ENCODE measurements at places on chromosomes 6 and 20.

DNA sequence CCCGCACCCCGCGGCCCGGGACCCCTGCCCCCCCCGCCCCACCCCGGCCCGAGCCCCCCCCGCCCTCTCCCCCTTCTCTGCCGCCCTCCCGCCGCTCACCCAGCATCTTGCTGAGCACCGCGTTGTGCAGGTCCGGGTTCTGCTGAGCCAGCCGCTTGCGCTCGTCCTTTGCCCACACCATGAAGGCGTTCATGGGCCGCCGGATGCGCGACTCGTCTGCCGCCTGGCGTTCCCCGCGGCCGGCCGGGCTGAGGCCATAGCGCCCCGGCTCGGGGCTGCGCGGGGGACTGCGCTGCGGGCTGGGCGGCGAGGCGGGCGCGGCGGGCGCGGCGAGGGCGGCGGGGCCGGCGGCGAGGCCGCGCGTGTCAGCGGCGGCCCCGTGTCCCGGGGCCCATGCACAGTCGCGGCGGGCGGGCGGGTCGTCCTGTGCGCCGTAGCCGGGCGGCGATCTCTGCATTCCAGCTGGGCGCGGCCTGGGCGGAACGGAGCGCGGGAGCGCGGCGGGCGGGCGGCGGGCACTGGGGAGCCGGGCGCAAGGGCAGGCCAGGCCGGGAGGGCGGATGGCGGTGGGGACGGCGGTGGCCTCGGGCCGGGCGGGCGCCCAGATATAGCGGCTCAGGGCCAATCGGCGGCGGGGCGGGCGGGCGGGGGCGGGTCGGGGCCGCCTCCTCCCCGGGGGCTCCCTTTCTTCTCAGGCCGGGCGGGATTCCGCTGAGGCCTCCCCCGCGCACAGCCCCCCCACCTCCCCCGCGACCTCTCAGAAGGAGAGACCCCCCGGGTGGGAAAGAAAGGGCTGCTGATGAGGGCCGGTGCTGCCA, at the start of gene SOX18:
SOX18 (minus strand) TSS at position 580 of the 818 bp plus-strand sequence; CDS start at position 457, 123 bp downstream.
- DNase-seq = no peak

GRCh38 chr6:83878902-83879644, 19.6 kb downstream of the CYB5R4 start:
- no peak for DNase-seq

DNA sequence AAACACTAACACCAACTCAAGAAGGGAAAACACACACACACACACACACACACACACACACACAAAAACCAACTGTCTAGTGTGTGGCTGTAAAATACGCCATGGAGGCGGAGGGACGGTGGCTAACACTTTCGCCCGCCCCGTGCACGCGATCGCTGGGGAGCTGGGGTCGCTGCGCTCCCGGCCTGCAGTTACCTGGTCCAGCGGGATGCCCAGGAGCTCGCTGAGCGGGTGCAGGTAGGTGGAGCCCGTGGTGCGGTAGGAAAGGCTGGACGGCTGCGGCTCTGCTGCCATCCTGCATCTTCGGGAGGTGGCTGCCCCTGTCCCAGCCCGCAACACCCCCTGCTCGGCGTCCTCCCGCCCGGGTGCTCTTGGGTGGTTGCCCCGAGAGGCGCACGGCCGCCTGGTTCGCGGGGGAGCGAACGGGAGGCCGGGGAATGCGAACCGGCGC, 303 bp downstream of the MBOAT1 start:
- DNase-seq = no peak

- peak; percentile 65 for DNase-seq
Measured at GRCh38 chr20:63552481-63553249, 1.3 kb upstream of the FNDC11 start.

DNA sequence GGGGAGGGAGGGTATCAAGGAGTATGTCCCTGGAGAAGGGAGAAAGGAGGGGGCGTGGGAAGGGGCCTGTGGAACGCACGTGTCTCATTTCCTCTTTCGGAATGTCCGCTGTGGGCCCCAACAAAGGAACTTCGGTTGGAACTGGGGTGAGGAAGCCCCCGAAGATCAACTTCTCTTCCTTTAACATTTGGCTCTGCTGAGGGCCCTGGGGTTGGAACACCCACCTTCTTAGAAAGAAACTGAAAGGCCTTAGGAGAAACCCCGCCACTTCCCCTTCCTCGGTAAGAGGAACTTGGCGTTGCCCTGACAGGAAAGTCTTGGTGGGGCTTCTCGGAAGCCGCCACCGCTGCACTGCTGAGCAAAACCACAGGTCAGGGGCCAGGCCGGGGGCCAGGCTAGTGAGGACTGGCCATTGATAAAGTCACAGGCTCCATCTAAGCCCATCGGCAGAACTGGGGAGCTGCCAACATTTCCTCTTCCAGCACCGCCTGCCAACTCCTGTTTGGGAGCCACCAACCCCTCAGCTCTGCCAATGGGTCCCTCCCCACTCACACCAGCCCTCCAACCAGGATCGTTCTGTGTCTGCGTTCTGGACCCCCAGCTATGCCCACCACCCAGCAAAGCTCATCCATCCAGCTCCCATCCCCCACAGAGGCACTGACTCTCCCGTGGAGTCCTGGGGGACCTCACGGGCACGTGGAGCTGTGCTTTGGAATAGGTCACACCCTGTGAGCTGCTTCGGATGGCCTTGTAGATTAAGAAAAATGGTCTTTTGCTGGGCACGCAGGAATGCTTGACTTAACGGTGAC, 44.8 kb downstream of the FGD2 start:
- DNase-seq = peak; percentile 68

GRCh38 chr6:54288474-54288873, 19.8 kb upstream of the TINAG start:
- DNase-seq = no peak

DNA sequence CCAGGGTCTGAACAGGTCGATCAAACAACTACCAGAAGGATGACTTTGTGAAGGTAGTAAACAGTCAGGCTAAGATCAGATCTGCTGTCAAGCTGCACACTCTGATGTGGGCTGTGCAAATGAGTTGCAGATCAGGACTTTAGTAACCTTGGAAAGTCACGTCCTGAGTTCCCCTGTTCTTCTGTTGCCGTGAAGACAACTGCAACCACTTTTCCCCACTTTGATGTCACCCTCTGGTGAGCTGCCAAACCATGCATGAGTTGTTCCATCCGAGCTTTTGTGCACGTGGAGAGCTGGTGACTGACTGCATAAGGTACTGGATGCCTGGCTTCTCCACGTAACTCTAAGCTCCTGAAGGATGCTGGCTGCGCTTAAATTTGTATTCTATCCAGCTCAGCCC, 111.0 kb downstream of the CD83 start:
- DNase-seq = no peak

DNA sequence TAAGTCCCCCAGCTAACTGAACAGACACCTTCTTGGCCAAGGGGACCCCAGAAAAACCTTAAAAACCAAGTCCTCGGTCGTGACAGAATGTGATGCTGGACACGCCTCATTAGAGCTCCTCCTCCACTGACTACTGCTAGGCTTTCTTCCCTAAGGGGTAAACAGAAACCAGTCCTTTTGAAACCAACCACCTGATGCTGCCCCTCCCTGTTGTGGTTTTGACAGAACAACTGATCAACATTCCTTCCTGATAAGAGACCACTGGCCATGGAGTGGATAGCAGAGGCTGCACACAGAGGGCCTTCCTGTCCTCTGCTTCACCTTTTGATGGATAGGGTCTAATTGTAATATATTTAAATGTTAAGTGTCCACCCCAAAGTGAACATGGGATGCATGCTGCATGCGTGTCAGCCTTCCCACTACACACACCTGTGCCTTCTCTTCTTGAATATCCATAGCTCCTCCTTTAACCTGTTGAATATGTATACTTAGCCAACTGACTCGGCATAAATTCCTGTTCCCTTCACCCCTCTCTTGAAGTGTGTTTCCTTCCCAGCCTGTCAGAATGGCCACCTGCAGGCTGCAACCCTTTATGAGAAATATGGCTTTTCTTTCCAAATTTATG, 27.9 kb upstream of the SLC2A12 start:
- DNase-seq = peak; percentile 8

- no peak for DNase-seq
Measured at GRCh38 chr6:9401960-9402359, 966.6 kb upstream of the SLC35B3 start.

DNA sequence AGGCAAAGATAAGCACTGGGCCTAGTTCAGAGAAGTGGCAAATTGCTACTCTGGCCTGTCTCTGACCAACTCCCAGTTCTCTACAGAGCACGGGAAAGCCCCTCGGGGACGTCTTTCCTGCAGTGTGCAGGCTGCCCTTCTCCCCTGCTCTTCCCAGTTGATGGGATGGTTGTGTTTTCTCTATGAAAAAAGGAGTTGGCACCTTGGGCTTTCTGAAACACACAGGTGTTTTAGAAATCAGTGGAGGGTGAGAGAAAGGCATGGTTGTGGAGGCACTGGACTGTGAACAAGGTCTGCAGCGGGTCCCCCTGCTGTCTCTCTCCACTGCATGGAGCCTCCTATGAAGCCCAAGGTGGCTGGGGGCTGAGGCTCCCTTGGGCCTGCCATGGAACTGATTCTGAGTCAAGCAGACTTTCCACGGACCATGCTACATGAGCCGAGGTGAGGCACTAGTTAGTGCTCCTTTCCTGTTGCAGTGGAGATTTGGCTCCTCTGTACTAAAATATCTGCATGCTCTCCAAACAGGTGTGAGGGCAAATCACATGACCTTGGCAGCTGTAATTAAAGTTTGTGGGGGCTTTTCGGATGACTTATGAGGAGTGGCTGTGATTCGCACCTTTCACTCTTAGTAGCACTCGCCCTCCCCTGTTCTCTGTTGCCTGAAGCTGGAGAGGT, 16.3 kb downstream of the GTSF1L start:
- peak; percentile 55 for DNase-seq

- DNase-seq = no peak
Measured at GRCh38 chr6:7912024-7912423, 1.4 kb upstream of the TXNDC5 start.

DNA sequence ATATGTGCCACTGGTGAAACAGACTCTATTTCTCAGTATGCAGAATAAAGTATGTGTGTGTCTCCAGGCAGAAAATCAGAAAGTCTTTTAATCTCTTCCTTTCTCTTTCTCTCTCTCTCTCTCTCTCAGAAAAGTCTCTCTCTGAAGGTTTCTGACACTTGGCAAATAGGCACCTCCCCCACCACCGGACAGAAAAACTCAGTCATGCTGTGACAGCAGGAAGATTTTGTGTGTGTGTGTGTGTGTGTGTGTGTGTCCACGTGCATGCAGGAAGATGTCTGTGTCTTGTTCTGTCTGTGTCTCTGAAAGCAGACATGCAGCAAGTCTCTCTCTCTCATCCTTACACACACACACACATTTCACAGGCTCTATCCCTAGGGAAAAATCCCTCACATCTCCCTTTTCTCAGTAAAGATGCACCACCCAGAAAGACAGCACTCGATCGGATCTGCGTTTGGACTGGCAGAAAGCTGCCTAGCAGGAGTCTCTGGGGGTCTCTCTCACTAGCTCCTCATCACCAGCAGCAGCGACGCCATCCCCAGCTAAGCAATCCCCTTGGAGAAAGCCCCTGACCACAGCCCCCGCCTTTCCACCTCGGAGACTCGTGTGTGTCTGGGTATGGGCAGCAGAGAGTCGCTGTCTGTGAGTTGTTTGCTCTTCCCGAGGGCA, 98.3 kb downstream of the EDN3 start:
- DNase-seq = no peak

- no peak for DNase-seq
Measured at GRCh38 chr6:122069932-122070331, 329.5 kb upstream of the HSF2 start.

- no peak for DNase-seq
Measured at GRCh38 chr20:62609279-62609720, 33.0 kb upstream of the SLCO4A1 start.

DNA sequence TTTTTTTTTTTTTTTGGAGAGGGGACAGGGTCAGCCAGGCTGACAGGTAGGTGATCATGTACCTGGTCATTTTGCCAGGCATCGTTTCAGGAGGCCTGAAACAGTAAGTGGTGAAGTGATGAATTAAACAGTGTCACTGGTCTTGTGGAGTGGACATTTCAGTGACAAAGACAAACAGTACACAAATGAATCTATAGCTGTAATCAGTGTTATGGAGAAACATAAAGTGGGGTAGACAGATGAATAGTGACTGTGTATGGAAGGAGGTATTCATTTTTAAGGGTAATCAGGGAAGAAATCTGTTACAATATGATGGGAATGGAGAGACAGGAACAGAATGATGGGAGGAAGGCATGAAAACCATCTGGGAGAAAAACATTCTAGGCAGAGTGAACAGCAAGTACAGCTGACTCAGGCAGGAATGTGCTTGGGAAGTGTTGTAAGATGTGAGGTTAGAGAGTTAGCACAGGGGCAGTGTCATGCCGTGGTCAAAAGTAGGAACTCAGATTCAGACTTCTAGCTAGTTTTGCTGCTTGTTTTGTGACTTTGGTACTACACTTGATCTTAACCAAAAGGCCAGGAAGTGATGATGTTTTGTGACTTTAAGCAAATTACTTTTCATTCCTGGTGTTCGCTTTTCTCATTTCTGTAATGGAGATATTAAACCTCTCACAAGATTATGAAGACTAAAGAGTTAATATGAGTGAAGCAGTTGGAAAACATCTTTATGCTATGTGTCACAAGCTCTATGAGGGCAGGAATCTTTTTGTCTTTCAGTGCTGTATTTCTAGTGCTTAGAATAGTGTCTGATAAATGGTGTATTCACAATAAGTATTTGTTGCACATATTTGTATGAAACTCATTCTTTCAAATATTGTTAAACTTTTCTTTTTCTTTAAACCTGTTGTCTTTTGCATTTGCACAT, 43.4 kb downstream of the QKI start:
- no peak for DNase-seq

GRCh38 chr6:20708367-20709124, 174.3 kb downstream of the CDKAL1 start:
- DNase-seq = no peak

GRCh38 chr20:34824452-34824805, 1.0 kb downstream of the NCOA6 start:
- DNase-seq = peak; percentile 64

GRCh38 chr6:41064841-41065240, 7.3 kb downstream of the OARD1 start:
- no peak for DNase-seq

- no peak for DNase-seq
Measured at GRCh38 chr6:3147914-3148757, 9.2 kb downstream of the TUBB2A start.

DNA sequence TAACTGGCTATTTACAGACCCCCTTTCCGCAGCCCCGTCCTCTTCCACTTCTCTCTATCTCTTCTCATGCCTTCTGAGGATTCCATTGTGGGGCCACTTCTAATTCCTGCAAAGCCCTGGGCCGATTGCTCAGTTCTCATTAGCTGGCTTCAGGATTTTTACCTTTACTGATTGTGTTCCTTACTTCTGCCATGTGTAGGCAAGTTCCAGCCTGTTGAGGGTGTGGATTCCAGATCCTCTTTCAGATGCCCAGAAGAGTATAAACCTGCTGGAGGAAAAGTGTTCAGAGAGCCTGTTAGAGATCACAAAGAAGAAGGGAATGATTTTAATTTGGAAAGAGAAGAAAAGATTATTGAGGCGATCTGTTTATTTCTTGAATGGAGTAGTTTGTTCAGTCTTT, 5.4 kb downstream of the DSE start:
- DNase-seq = no peak

GRCh38 chr20:19827818-19828217, 69.8 kb downstream of the RIN2 start:
- DNase-seq = no peak
